Smooth muscle cell of trachea (primary cell): ENCODE measurements at places on chromosomes 11 and 22. TPM values are rescaled to one million over a fixed set of nuclear protein-coding genes. Genes with fewer than 3 reads are reported as not detected.

Gene MAPK8IP1
- total RNA-seq = 8.1 and 17.4 TPM in 2 replicates

Gene DEPDC7
- 4.3 and 7.6 TPM in 2 replicates for total RNA-seq

Gene TRPM5
- not detected in 2 replicates for total RNA-seq

Gene TPBGL
- total RNA-seq = under 0.01 TPM in 1 of 2 replicates, not detected in the other

Gene CNGA4
- 0.33 TPM in 1 of 2 replicates, not detected in the other for total RNA-seq

Gene LRRN4CL
- 68.9 and 89.6 TPM in 2 replicates for total RNA-seq

Gene ARHGAP8
- total RNA-seq = 1.2 TPM in 1 of 2 replicates, not detected in the other

Gene MAML2
- total RNA-seq = 10.6 and 11.3 TPM in 2 replicates

Gene MAP6
- 1.2 TPM in 2 replicates for total RNA-seq

Gene KCTD14
- 1.3 and 1.5 TPM in 2 replicates for total RNA-seq

Gene TSKU
- 7.3 and 27.3 TPM in 2 replicates for total RNA-seq

Gene CD44
- 850 and 942 TPM in 2 replicates for total RNA-seq

Gene TRIM22
- total RNA-seq = 119 and 179 TPM in 2 replicates

Gene PDE2A
- total RNA-seq = 0.17 and 0.58 TPM in 2 replicates

Gene TMX2
- 48.1 and 48.3 TPM in 2 replicates for total RNA-seq

Gene OR52A1
- not detected in 2 replicates for total RNA-seq

Gene ROBO4
- 1.3 and 2.0 TPM in 2 replicates for total RNA-seq

Gene FOXRED1
- 5.0 and 17.9 TPM in 2 replicates for total RNA-seq

Gene MRGPRX3
- not detected in 2 replicates for total RNA-seq

Gene OR6A2
- 0.17 and 0.73 TPM in 2 replicates for total RNA-seq

Gene SAA1
- total RNA-seq = not detected in 2 replicates

Gene MS4A4E
- not detected in 2 replicates for total RNA-seq

Gene LRRC4C
- 0.15 and 0.17 TPM in 2 replicates for total RNA-seq

Gene MS4A6A
- total RNA-seq = 0.15 TPM in 1 of 2 replicates, not detected in the other

Gene TRIM66
- total RNA-seq = 7.4 and 9.6 TPM in 2 replicates

Gene OR10W1
- total RNA-seq = not detected in 2 replicates

Gene TXNRD2
- 16.5 and 28.5 TPM in 2 replicates for total RNA-seq

Gene GPHA2
- total RNA-seq = not detected in 2 replicates

Gene ANGPTL5
- total RNA-seq = 0.66 and 1.3 TPM in 2 replicates

Gene PTPRCAP
- 0.50 and 1.3 TPM in 2 replicates for total RNA-seq

Gene SNX32
- 1.2 and 3.1 TPM in 2 replicates for total RNA-seq

Gene DEFB131B
- not detected in 2 replicates for total RNA-seq

Gene TMEM191B
- total RNA-seq = 0.83 TPM in 1 of 2 replicates, not detected in the other

Gene PI4KA
- 47.9 and 68.6 TPM in 2 replicates for total RNA-seq

Gene UPB1
- not detected in 2 replicates for total RNA-seq

Gene NF2
- 74.8 and 93.8 TPM in 2 replicates for total RNA-seq

Gene LGALS12
- not detected in 2 replicates for total RNA-seq

Gene PRPF19
- total RNA-seq = 43.3 and 48.8 TPM in 2 replicates
